ENCODE measurements at places on chromosomes 7 and 10. TPM values are rescaled to one million over a fixed set of nuclear protein-coding genes. Genes with fewer than 3 reads are reported as not detected.

- H3K36me3 ChIP-seq, result no peaks in the 10 kb centered on the region
- no peak overlapping the region for H3K27ac ChIP-seq
- no peaks in the 10 kb centered on the region for H3K27me3 ChIP-seq
- H3K4me3 ChIP-seq, result no peak overlapping the region
- no peaks in the 10 kb centered on the region for H3K4me1 ChIP-seq
- DNase-seq, result no peak
These were observed 245.0 kb downstream of the WDR37 start for GRCh38 chr10:1301143-1301542.

- peaks cover 13% of the 10 kb centered on the region for H3K36me3 ChIP-seq
- DNase-seq, result no peak
These were observed 45.0 kb downstream of the ARMH3 start for GRCh38 chr10:102010961-102011360.

GRCh38 chr7:149398195-149398820, 62.6 kb downstream of the ZNF777 start:
- H3K4me1 ChIP-seq, result no peaks in the 10 kb centered on the region
- H3K27me3 ChIP-seq, result peaks cover 4% of the 10 kb centered on the region
- H3K36me3 ChIP-seq, result no peaks in the 10 kb centered on the region

DNA sequence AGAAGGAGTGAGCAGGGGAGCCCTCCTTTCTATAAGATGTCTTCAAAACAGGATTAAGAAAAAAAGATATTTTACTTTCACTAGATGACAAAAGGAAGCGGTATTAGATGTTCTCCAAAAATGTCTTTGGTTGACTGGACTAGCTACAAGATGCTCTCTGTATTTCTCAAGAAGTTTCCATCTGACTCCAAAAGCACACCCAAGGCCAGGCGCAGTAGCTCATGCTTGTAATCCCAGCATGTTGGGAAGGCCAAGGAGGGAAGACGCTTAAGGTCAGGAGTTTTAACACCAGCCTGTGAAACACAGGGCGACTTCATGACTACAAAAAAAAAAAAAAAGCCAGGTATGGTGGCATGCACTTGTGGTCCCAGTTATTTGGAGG, 84.5 kb downstream of the PIP4K2A start:
- peaks cover 99% of the 10 kb centered on the region for H3K4me1 ChIP-seq
- peak overlapping the region; percentile 64 for H3K27ac ChIP-seq
- no peaks in the 10 kb centered on the region for H3K36me3 ChIP-seq
- H3K4me3 ChIP-seq, result peak overlapping the region; percentile 38
- DNase-seq, result peak; percentile 26

DNA sequence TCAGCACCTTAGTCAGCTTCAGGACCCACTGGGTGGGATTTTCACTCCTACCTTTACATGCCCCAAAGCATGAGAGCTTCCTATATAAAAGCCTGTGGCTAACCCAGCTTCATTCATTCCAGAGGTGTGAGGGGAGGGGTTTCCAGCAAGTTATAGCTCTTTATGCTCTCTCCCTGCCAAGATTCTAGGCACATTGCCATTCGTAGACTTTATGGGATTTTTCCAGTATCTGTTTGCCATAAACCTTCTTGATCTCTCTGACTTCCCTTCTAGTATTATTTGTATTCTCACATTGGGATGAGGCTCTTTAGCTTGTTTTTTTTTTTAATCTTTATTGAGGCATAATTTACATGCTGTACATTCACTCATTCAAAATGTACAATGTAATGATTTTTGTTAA, 67.5 kb downstream of the POU6F2 start:
- H3K4me3 ChIP-seq, result no peak overlapping the region
- no peaks in the 10 kb centered on the region for H3K36me3 ChIP-seq
- H3K4me1 ChIP-seq, result no peaks in the 10 kb centered on the region
- DNase-seq, result no peak

DNA sequence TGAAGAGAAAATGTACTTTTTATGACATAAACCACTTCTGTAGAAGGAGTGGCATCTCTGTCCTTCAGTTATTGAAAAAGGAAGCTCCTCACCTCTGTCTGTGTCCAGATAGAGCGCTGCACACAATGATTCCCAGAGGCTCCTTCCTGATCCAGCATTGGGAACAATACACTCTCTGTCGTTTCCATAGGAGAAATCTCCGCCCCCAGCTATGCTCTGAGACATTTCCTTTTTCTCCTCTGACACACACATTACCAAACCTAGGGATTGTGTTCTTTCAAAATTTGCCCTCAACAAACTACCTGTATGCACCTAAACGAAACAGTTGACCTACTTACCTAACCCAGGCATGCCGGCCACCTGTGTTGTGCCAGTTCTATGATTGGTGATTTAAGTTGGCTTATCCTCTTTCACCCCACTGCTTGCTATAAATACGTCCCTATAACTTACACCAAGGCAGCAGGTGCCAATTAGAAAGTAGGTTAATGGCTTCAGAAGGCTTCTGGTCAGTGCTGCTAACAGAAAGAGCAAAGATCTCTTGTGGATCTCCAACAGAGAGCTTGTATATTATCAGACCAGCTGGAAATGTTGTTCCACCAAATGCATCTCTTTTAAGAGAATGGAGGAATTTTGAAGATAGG, 140.1 kb upstream of the JCAD start:
- no peak for DNase-seq
- H3K4me3 ChIP-seq, result no peak overlapping the region

- peak overlapping the region; percentile 79 for H3K4me3 ChIP-seq
- no peaks in the 10 kb centered on the region for H3K36me3 ChIP-seq
- H3K27me3 ChIP-seq, result no peaks in the 10 kb centered on the region
These were observed 512 bp downstream of the FAM24B start for GRCh38 chr10:122878799-122879338.

- no peaks in the 10 kb centered on the region for H3K4me1 ChIP-seq
- H3K27ac ChIP-seq, result no peak overlapping the region
- no peak for DNase-seq
- H3K27me3 ChIP-seq, result no peaks in the 10 kb centered on the region
These were observed 7.4 kb upstream of the XRCC2 start for GRCh38 chr7:152683297-152683696.

DNA sequence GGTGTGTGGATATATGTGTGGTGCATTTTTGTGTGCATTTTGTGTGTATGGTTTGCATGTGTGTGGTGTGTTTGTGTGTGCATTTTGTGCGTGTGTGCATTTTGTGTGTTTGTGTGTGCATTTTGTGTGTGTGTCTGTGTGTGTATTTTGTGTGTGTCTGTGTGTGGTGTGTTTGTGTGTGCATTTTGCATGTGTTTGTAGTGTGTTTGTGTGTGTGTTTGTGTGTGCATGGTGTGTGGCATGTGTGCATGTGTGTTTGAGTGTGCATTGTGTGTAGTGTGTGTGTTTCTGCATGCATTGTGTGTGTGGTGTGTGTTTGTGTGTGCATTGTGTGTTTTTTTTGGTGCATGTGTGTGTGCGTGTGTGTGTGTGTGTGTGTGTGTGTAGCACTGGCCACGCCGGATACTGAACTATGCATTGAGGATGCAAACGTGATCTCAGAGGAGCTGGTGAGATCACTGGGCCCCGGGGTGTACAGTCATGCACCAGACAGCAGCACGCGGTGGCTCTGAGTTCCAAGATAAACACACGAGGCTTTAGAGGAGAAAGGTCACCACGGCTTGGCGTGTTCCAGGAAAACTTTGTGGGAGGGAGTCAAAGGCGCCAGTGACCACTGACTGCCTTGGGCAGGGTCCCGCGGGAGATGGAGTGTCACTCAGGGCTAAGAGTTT, 106.6 kb upstream of the SHH start:
- no peak for DNase-seq
- H3K36me3 ChIP-seq, result no peaks in the 10 kb centered on the region
- H3K27ac ChIP-seq, result no peak overlapping the region
- H3K4me3 ChIP-seq, result no peak overlapping the region
- no peaks in the 10 kb centered on the region for H3K27me3 ChIP-seq
- H3K4me1 ChIP-seq, result no peaks in the 10 kb centered on the region

DNA sequence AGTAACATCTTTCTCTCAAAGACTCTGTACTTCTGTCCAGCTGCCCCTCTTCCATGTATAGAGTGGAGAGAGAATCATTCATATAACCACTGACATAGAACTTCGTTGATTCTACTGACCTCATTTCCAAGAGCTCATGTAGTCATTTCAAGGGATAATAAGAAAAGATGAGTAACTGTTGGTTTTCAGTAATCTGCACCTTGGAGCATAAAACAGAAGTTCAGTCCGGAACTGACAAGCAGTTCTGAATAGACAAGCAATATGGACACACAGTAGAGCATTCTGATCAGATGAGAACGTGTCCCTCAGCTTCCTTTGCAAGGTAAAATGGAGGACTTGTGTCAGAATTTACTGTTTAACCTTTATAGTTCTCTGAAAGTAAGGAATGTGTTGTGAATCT, 847.1 kb downstream of the REEP3 start:
- no peak overlapping the region for H3K27ac ChIP-seq
- H3K27me3 ChIP-seq, result no peaks in the 10 kb centered on the region
- no peak for DNase-seq
- H3K4me3 ChIP-seq, result no peak overlapping the region

DNA sequence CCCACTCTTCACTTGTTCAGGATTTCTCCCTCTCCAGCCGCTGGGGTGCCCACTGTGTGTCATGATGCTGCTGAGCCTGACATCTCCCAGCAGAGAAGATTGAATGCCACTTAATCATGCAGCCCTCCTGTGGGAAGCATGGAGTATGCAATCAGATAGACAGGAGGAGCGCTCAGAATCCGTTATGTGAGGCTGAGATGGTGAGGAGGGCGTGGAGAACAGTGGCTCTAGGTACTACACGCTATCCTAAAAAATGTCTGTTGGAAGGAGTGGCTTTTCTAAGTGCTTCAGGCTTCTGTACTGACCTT, 334.3 kb downstream of the LRMDA start:
- H3K36me3 ChIP-seq, result no peaks in the 10 kb centered on the region
- no peaks in the 10 kb centered on the region for H3K4me1 ChIP-seq
- no peaks in the 10 kb centered on the region for H3K27me3 ChIP-seq
- no peak overlapping the region for H3K4me3 ChIP-seq
- no peak overlapping the region for H3K27ac ChIP-seq

- H3K36me3 ChIP-seq, result no peaks in the 10 kb centered on the region
- H3K4me3 ChIP-seq, result peak overlapping the region; percentile 59
- peak overlapping the region; percentile 80 for H3K27ac ChIP-seq
- H3K27me3 ChIP-seq, result no peaks in the 10 kb centered on the region
These were observed 625 bp downstream of the RP9 start for GRCh38 chr7:33108554-33109004.

DNA sequence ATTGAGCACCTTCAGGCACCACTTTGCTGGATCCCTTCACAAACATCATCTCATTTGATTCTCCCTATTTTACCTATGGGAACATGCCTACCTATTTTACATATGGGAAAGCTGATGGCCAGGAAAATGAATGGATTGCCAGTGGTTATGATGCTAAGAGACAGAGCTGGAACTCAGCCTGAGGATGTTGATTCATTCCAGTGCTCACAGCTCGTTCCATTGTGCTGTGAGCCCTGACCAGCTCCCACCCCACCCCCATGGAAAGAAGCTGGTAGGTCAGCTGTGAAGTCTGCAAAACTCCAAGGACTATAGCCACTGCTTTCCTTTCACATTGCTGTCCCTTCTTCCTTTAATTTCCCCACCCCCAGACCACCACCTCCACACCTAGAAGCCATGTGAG, 9.6 kb downstream of the UBTD1 start:
- no peak for DNase-seq
- peaks cover under 1% of the 10 kb centered on the region for H3K27me3 ChIP-seq
- H3K4me1 ChIP-seq, result no peaks in the 10 kb centered on the region
- H3K36me3 ChIP-seq, result no peaks in the 10 kb centered on the region

The BHLHA15 gene
- not detected for total RNA-seq

The TMEM273 gene
- total RNA-seq, result 27.7 TPM

The NPTX2 gene
- total RNA-seq, result not detected

The EN2 gene
- not detected for total RNA-seq

The SPOCK2 gene
- total RNA-seq, result 552 TPM
